ENCODE measurements at places on chromosomes 7 and 10.
A peak's percentile ranks its signal among the peaks of the same experiment; 100 is the strongest.

GRCh38 chr10:21702633-21703111 is 168.6 kb downstream of the MLLT10 start:
- DNase-seq = no peak

DNA sequence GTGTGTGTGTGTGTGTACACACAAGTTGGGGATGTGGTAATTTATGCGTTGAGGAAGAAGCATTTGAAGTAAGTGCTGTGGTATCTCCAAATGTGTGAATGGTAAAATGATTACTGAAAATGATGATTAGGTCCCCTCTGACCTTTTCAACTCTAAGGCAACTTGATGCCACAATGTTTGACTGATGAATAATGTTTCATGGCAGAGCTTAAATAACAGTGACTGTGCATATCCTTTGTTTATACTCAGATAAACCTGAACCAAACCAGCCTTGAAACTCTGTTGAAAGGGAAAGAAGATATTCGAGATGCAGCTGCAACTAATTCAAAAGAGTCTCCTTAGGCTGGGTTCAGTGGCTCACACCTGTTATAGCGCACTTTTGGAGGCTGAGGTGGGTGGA is 64.8 kb upstream of the YAE1 start:
- no peak for DNase-seq

- DNase-seq = no peak
Observed at GRCh38 chr10:49116509-49117375, 1.4 kb upstream of the VSTM4 start.

GRCh38 chr7:157475601-157476000 is 138.8 kb downstream of the DNAJB6 start:
- DNase-seq = peak; percentile 28

DNA sequence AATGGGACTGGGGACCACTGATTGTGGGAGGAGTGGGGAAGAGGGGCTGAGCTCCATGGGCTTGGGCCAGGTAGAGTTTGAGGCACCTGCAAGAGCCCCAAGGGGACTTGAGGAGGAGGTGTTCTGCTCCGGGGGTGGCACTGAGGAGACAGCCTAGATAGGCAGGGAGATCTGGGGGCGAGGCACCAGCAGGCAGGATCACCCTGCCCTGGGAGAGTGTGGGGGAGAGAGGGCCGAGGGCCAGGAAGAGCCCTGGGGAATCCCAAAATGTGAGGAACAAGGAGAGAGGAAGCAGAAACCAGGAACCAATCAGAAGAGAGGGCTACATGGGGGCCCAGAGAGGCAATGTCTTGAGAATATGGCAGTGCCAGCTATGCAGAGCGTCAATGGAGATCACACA is 34.6 kb downstream of the LEP start:
- no peak for DNase-seq

DNA sequence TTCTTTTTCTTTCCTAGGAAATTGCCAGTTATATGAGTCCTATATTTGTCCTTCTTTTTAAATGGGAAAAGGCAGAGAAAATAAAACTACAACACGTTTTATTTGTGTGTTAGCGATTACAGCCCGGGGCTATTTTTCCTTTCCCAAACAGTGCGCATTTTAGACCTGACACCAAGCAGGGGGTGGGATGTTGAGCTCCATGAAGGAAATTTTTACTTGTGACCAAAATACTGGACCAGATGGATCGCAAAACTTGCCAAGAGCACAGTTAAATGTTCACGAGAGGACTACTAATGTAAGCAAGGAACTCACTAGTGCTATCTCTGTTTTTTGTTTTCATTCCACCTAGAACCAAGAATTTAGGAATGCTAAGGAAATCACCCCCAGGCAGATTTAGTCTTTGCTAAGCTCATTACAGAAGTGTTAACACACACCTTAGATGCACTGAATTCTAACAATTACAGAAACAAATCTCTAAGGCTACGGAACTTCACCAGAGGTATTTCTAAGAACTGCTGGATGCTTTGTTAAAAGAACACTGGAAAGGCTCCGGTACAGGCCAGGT is 114.8 kb downstream of the JAZF1 start:
- DNase-seq = no peak

DNA sequence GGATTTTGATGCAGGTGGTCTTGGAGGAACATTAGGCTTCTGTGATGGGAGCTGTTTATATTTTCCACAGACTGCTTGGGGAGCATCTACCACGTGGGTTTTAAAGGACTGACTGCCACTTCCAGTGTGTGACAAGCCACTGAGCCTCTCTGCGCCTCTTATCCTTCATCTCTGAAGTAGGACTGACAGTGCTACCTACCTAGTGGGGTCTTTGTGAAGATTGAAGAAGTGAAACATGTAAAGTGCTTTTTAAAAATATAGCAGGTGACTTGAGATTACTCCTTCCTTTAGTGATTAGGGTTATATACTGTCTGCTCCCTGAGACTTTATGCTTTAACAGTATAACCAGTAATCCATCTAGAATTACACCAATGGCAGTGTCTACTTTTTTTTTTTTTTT is 29.9 kb downstream of the NKX2-3 start:
- no peak for DNase-seq

DNA sequence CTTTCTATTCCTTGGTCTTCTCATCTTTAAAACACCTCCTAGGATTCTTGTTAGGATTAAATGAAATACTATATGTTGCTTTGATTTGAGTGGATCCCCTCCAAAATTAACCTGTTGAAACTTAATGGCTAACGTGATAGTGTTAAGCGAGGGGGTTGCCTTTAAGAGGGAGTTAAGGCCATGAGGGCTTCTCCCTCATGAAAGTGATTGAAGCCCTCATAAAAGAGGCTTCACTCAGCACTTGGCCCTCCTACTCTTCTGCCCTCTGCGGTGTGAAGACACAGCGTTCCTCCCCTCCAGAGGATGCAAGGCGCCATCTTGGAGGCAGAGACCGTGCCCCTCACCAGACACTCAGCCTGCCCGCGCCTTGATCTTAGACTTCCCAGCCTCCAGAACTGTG is 46.6 kb downstream of the CNNM2 start:
- DNase-seq = no peak

DNA sequence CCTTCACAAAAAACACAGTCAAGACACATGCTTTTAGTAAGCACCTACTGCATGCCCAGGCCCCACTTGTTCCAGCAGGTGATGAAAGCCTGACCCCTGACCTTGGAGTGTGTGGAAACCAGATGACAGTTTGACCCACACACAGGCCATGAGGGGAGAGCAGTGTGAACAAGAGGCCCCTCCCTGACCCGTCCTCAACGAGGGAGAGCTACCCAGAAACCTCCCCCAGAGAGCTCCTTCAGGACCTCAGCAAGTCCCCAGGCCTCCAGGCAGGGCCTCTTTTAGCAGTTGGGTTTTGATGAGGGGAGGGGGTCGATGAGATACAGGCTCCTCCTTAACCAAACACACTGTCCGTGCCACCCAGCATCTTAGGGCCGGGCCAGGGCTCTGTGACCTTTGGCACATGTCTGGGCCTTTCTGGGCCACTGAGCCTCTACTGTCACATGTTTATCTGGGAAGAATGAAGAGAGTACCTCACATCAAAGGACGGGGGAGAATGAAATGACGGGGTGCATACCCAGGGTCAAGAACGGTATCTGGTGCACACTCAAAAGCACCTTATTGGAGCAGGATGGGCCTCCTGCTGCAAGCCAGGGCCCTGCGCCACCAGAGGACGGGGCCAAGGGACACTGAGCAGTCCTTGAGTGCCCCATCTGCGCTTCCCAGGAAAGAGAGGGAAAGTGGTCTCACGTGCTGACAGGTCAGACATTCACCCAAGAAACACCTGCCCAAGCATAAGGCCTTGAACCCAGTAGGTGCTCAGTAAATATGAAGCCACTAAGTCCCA is 202.6 kb upstream of the ZMIZ1 start:
- DNase-seq = peak; percentile 43

DNA sequence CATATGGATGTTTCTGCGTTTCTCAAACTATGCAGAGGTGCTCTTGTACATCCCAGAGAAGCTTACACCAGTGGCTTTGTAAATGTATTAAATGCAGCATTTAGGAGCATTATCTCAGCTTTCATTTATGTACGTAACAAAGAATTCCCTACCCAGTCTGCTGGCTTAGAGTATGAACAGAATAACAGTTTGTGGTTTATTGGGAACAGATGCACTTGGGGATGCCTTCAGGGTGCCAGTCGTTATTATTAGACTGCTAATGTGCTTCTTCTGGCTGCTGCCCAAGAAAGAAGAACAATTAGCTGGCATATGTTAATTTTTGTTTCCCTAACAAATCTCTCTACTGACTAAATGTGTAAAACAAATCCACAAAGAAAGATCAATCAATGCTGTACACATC is 241.9 kb downstream of the FOXP2 start:
- no peak for DNase-seq

GRCh38 chr10:119406601-119407253 is 135.8 kb downstream of the RGS10 start:
- no peak for DNase-seq

GRCh38 chr7:49767719-49768118 is 5.7 kb upstream of the VWC2 start:
- DNase-seq = no peak

GRCh38 chr7:16651396-16652239 is 5.6 kb downstream of the BZW2 start:
- no peak for DNase-seq

DNA sequence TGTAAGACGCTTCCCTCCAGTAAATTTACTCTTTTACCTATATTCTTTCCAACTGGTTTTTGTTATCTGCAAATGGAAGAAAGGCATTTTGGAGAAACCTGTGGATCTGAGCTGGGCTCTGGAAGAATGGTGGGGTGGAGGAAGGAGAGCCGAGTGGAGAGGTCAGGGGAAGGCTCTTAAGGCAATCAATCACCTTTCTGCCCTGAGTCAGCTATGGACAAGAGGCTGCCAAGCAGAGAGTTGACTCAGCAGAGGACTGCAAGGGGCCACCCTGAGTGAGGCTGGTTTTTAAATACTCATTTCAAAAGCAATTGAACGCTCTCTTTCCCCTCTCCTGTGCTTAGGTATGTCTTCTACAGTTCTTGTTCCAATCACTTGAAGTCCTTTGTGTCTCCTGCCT is 81.8 kb downstream of the SPAG6 start:
- no peak for DNase-seq

DNA sequence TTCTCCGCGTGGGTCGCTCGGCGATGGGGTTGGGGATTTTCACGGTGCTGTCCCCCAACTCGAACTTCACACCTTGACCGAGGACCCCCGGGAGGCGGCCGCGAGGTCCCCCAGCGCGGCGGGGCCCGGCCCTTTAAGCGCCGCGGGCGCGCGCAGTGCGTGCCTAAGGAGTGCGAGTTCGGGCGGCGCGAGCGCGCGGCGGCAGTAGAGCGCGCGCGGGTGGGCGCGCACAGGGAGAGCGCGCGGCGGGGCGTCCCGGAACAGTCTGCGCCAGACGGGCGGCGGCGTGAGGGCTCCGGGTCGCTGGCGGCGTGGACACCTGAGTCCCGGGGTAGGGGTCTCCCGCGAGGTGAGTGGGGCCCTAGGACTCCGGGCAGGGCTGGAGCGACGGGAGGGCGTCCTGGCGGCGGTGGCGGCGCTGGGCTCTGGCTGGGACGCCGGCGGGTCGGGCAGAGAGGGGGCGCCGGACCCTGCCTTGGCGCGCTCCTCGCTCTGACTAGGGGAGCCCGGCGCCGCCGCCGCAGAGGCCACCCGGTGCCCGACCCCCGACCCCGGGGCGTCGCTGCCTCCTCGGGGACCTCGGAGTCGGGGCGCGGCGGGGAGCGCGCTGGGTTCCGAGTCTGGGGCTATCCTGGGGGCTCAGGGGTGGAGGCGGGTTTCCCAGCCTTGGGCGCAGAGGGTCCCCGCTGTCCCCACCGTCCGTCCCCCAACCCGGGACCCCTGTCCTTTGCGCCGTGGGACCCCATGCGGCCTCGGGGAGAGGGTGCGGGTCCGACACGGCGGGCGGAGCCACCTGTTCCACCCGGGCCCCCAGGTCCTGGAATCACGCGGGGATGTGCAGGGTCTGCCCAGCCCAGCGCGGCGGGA is at the start of gene PROSER2:
PROSER2 (plus strand) TSS at position 235 of the 867 bp plus-strand sequence. CDS start 28,722 bp downstream, outside the sequence.
- DNase-seq = no peak

GRCh38 chr7:39534599-39534998 is 31.6 kb upstream of the YAE1 start:
- DNase-seq = no peak

DNA sequence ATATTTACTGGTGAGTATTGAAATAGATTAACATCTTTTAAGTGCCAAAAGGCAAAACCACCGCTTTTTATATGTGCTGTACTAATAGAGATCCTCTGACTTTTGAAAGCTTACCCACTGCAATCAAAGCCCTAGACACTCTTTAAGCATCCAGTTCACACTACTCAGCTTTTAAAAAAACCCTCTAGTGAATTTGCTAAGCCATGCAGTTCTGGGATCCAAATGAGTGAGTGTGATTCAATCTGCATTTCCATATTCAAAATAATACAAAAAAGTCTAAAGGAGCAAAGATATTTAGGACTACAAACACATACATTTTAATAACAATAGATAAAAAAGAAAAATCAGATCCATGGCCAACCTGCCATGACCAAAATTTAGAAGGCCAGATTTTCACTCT is 288.2 kb downstream of the MAGI2 start:
- DNase-seq = no peak

All from sigmoid colon (tissue), 7 donors.